ENCODE measurements at places on chromosomes 6 and 20.
A peak's percentile ranks its signal among the peaks of the same experiment; 100 is the strongest.

DNA sequence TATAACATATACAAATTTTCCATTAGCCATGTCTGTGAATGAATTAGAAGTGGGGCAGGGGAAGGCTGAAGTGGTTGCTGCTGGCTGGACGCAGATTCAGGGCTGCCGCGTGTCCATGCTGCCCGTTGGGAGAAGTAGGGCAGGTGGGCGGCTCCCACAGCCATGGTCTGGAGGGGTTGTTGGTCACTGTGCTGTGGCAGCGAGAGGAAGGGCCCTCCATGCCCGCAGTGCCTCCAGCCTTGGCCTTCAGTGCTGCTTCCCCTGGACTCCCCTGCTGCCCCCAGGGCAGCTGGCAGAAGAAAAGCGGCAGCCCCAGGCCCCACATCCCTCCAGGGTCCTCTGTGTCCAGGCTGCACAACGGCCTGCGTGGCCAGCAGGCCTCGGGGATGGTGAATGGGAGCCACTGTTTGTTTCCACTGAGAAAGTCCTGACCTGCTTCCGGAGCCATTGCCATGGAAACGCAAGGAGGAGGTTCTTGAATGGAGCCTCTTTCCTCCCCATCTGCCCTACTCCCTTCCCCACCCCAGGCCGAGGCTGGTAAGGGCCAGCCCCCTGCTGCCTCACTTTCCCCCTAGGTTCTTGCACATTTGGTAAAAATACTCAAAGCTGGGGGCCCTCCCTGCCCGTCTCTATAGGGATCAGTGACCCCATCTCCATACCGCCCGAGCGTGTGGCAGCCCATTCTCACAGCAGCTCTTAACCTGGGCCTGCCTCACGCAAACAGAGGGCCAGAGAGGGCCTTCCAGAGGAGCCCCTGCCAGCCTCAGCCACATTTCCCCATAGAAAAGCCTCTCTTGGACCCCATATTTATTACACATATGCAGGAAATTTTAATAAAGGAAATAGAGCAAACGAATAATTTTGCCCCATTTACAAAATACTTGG is 113.3 kb downstream of the SASH1 start:
- no peak for DNase-seq

DNA sequence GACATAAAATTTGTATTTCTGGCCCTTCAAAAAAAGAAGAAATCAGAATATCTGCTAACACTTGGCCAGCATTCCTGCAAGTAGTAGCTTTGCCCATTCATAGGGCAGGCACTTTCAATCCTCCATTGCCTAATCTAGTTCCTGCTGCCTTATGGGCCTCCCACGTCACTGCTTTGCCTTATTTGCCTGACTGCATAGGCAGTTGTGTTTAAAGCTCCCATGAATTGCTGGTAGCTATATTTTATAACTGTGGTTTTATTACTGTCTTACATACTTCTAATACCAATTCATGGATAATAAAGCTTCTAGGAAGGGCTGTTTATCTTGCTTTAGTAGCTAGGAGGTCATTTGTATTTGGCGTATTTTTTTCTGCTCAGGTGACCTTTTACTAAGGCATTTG is 7.7 kb upstream of the SLC35A1 start:
- DNase-seq = no peak

DNA sequence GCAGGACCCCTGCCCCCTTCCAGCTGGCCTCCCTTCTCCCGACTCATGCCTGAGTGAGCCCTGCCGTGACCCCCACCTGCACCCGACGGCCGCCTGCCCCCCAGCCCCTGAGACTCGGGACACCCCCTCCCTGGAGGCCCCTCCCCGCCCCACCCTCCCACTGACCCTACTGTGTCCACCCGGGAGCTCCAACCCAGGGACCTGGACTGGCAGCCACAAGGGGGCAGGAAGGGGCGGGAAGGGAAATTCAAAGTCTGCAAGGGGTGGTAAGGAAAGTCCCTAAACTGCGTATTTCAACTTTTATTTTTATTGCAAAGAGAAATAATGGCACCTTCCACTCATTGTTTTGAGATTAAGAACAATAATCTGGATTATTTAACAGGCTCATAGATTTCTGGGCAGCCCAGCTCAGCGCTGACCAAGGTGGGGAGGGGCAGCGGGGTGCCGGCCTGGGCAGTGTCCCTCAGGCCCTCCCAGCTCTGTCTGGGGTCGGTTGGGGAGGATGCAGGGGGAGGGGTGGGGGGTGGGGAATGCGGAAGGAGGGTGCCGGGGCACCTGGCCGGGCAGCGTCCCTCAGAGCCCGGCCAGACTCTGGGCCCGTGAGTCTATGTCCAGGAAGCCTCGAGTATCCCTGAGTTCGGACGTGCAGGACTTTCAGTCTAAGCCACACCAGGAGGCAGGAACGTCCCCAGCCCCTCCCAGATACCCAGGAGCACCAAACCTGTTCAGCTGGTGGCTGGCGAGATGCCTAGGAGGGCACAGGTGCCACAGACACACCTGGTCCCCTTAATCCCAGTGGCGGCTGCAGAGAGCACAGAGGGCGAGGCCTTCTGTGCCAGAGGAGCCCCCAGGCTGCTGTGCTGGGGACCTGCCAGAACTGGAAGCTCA is 1.3 kb upstream of the PTK6 start:
- DNase-seq = peak; percentile 71

DNA sequence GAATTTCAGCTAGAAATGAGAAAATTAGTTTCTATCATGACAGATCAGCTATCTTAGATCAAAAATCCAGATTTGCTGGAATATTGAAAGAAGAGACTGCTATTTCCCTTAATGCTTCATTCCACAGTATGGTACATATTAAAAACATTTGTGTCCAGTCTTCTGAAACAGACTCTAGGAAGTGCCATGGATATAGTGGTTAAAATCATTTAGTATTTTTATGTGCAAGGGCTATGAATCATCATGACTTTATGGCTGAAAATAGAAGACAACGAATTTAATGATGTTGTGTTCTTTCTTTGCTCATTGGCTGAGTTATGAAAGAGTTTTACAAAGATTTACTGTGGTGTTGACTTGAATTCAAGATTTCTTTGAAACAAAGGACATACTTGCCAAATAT is 146.6 kb downstream of the ANKRD60 start:
- no peak for DNase-seq

GRCh38 chr20:59741073-59741472 is 136.7 kb downstream of the PHACTR3 start:
- DNase-seq = no peak

DNA sequence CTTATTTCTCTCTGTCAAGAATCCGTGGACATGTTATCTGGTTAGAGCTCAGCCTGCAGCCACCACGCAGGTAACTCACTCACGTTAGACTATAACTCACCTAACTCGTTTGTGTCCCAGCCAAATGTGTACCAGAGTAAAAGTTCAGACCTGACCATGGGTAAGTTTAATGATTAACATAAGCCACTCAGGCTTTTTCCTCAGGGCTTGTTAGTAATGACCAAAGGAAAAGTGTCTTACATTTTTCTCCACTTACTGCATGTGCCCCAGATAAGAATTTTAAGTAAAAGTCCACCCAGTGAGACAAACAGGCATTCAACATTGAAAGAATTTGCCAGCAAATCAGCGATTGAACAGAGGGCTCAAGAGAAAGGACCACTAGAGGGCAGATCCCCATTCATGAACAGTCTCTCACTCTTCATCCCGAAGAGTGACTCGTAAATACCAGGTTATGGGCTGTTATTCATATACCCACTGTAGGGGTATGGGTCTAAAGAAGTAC is at the start of gene PKHD1:
Gene PKHD1, minus strand, starts transcription at position 116 of the 502 bp plus-strand sequence. CDS start 2,680 bp downstream, outside the sequence.
- DNase-seq = no peak

GRCh38 chr6:8343600-8343999 is 91.7 kb downstream of the SLC35B3 start:
- no peak for DNase-seq

DNA sequence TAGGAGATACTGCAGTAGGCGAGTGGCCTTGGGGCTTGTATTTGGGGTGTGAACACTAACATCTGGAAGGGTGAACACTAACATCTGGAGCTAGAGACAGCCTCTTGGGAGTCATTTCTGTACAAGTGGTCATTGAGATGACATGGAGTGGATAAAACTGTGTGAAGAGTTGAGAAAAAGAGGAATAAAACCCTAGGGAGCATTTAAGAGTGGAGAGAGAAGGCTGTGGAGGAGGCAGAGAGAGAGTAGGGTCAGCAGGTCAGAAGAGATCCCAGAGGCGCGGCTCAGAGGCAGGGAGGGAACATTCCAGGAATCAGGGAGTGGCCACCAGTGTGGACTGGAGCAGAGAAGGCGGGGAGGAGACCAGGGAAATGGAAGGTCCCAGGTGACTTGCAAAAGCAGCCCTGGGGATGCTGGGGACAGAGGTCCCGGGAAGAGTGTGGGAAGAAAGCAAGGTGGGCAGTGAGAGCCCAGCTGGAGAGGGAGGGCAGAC is 202.0 kb upstream of the RNF24 start:
- no peak for DNase-seq

DNA sequence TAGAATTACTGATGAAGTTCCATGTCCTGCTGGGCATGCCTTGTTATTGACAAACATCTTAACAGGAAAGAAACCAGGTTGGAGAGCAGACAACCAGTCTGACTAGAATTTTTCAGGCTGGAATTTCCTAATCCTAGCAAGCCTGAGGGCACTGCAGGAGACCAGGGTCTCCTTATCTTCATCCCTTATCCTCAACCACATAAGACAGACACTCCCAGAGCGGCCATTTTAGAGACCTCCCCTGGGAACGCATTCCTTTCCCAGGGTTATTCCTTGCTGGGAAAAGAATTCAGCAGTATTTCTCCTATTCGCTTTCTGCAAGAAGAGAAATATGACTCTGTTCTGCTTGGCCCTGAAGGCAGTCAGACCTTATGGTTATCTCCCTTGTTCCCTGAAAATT is 803.7 kb downstream of the GRIK2 start:
- DNase-seq = no peak

DNA sequence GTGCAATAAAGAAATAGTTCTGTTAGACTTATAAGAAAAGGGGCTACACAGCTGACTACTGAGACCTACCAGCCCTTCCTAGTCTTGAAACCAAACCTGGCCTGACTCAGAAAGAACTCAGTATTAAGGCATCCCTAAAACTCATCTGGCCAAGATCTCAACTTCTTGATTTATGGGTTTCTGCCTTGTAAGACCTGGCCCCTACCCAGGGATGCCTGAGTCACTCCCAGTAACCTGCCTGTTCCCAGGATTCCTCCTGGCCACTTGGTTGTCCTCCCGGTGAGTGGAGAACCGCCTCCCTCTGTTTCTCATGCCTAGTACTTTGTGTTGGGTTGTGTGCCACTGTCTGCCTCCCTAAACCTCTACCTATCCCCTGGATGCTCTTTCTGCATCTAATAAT is 189.4 kb upstream of the PREP start:
- DNase-seq = no peak

DNA sequence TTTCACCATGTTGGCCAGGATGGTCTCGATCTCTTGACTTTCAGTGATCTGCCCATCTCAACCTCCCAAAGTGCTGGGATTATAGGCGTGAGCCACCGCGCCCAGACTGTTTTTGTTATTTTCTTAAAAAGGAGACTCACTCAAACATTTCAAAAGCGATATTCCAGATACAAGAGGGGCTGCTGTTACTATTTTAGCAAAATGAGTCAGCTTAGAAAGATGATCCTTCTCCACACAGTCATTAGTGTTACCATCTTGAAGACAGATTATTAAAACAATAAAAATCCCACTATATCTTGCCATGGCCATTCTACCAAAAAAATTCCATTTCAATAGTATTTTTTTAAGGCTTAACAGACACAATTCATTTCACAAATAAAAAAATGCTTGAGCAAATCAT is 102.8 kb downstream of the PREP start:
- DNase-seq = no peak

GRCh38 chr20:46400828-46401477 is 5.5 kb downstream of the ELMO2 start:
- peak; percentile 82 for DNase-seq

GRCh38 chr20:55140631-55141030 is 665.2 kb downstream of the DOK5 start:
- DNase-seq = no peak

DNA sequence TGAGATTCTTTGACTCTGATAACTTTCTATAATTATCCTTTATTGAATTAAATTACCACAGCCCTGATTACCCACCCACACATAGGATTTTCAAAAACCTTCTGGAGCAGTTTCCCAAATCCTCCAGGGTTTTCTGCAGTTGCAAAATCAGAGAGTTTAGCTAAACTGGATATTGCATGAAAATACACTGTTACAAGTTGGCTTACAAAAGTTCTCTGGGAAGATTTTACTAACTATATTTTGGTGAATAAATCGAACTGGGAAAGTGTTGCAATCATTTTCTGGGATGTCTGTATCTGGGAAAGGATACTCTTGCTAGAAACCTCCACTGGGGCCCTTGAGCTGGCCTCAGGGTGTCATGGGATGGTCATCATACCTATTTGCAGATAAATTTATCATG is 97.6 kb upstream of the STMND1 start:
- no peak for DNase-seq

DNA sequence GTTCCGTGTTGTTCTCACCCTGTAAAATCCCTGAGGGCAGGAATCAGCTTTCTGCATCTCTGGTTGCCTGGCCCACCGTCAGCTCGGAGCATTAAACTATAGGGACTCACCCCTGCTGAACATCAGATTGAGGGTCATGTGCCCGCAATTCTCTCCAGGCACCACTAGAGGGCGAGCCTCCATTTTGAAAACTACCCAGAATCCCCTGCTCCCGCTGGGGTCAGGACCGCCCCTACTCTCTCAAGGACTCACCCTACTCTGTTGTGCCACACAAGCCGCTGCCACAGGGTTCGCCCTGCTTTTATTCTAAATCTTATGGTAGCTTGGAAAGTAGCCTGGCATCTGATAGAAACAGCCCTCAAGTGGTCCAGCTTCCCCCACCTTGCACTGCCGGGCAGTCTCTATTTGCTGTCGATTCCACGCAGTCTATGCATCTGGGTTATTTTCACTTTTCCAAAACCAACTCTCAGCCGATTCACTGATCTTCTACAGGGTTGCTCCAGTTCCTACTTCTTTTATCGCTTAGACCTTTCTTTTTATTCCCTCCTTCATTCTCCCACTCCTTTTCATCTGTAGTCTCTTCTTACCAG is 244.1 kb upstream of the QKI start:
- DNase-seq = peak; percentile 17

GRCh38 chr6:113642714-113643406 is 214.3 kb upstream of the MARCKS start:
- no peak for DNase-seq

- DNase-seq = no peak
Observed at GRCh38 chr20:43160941-43161340, 28.8 kb downstream of the PTPRT start.

DNA sequence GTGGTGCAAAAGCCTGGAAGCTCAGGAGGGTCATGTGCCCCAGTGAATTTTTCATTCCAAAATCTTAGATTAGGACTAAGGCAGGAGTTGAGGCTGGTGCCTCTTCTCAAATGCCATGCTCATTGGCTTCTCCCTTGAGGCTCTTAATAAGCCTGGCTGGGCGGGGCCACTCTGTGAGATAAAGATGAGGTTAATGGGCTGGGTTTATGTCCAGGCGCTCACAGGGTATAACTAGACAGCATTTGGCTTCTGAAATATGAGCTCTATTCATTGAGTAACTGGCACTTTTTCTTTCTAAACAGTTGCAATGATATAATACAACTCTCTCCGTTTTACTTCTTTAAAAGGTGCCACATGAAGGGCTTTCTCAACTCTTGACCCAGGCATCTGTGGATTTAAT is 156.3 kb downstream of the SCML4 start:
- no peak for DNase-seq
